ENCODE measurements at places on chromosomes 6 and 20.

- DNase-seq = no peak
These were observed 59.1 kb downstream of the FOXA2 start for GRCh38 chr20:22525069-22525820.

DNA sequence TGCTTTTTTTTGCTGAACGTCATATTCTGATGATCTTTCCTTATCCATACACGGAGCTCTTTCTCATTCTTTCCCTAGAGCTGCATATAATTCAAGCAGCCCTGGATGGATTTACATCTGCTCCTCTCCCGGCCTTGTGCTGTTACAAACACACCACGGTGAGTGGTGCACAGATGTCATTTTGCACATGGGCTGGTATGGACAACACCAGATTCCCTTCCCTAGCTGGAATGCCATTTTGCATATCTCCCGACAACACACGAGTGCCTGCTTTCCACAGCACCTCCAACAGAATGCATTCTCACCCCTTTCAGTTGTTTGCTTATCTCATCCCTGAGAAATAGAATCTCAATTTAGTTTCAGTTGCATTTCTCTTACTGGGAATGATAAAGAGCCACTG is 69.5 kb upstream of the AFDN start:
- DNase-seq = no peak

- no peak for DNase-seq
These were observed 29.2 kb downstream of the RNF144B start for GRCh38 chr6:18416341-18416679.

DNA sequence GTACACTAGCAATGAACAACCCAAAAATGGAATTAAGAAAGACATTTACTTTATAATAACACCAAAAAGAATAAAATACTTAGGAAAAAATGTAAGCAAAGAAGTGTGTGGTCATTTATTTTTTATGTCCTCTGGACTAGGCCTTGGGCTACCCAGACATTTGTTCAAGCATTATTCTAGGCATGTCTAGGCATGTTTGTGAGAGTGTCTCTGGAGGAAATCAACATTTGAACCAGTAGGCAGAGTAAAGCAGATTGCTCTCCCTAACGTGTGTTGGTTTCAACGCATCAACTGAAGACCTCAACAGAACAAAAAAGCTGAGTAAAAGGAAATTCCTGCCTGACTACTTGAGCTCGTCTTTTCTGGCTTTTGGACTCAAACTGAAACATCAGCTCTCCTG is 84.5 kb downstream of the ANKEF1 start:
- no peak for DNase-seq

GRCh38 chr6:3137057-3137777 is 18.7 kb downstream of the BPHL start:
- no peak for DNase-seq

DNA sequence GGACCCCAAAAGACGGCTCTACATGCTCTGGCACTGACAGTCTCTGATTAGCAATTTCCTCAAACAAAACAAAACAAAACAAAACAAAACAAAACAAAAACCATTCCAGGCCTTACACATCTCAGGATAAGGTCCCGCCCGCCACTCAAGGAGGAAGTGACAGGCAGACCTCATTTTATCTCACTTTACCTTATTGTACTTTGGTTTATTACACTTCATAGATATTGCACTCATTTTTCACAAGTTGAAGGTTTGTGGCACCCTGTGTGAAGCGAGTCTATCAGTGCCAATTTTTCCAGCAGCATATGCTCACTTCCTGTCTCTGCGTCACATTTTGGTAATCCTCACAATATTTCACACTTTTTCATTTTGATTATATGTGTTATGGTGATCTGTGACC is 15.2 kb downstream of the ZBP1 start:
- no peak for DNase-seq

- DNase-seq = no peak
These were observed 58.7 kb downstream of the GCNT2 start for GRCh38 chr6:10579803-10580202.

DNA sequence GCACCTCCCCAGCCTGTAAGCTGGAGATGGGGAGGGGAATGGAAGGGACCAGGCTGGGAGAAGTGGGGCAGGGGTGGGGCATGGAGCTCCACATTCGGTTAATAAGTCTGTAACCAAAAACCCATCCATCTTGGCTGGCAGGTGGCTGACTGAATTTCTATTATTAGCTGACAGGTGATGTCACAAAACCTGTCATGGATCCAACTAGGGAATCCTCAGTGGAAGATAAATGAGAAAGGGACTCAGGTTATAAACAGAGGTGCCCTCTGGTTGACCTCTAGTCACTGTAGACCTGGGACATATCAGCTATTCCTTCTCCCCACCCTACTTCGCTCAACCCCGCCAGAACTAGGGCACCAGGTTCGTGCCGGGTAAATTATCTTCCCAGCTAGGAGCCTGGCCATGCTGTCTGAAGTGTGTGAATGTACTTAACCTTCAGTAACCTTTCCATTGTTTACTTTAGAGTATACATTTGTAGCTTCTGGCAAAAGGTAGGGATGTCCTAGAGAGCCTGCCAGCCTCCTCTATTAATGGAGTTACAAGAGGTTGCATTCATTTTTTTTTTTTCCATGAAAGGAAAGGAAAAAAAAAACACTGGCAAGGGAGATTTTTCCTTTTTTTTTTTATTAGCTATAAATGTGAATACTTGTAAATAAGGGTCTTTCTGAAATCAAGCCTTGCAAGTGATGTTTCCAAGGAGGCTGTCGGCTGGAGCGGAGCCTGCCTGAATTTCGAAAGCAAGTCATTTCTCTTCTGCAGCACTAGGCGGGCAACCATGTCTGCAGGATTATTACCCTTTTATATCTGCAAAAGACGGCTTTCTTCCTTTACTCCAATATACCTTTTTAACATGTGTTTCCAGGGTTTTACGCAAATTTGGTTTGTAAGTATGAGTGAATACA is 135.9 kb downstream of the TMEM242 start:
- no peak for DNase-seq

DNA sequence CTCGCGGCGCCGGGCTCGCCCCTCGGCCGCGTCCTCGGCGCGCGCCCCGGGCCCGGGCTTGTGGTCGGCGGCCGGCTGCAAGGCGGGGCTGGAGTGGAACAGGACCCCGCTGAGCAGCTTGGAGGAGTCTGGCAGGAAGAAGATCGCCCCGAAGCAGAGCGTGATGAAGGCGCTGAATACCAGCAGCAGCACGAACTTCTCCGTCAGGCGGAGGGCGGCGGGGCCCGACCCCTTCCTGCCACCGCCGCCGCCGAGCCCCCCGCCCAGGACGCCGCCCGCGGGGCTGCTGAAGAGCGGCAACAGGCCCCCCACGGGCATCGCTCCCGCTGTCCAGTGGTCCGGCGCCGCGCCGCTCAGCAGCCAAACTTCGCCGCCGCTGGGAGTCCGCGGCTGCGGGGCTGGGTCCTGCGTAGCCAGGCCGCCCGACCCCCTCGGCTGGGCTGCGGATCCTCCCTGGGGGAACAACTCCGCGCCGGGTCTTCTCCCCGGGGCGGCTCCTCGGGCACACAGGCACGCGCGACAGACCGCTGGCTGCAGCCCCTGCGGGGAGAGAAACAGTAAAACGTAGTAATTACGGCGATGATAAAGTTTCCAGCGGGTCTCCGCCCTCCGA is 707 bp downstream of the MAN1A1 start:
- no peak for DNase-seq

DNA sequence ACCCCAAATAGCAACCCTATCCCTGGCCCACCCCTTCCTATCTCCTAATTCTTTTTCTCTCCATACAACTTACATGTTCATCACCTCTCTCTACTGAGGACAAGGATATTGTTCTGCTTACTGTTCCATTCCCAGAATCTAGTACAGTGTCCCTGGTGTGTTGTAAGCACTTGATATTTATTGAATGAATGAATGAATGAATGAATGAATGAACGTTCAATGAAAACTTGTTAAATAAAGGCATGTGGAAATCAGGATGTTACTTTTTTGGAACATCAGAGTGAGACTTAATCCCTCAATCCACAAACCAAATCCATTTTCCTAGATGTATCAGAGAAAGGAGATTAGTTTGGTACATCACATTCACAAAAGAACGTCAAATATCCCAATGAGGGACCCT is 6.8 kb upstream of the JPH2 start:
- DNase-seq = no peak

DNA sequence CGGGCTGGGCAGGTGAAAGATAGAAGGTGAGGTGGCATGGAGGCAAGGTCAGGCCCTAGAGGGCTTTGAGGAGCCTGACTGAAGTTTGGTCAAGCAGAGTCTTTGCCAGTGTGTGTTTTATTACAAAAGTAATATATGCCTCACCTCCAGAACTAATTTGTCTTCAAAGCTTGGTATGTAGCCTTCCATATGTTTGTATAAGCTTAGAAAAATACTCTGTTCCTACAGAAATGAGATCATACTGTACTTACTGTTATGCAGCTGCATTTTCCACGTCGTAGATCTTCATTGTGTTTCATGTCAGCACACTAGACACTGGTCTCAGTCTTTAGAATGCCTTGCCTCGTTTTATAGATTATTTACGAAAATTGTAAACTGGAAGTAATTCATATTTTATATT is 61.8 kb downstream of the ANKS1A start:
- no peak for DNase-seq

- no peak for DNase-seq
These were observed 113.1 kb upstream of the MTHFD1L start for GRCh38 chr6:150752409-150752808.

DNA sequence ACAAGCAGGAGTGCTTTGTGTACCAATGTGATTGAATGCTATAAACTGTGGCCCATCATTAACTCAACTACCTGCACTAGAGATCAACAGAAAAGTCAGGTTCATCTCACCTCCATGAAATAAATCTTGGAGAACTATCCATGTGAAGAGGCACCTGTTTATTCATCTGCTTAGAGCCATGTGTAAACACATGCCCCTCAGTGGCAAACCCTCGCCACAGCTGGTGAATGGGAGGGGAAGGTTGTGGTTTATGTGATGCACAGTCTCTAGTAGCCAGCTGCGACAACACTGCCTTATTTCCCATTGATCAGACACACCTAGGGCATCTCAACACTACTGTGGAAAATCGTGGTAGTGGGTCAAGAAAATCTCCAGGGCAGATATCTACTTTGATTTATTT is 640.2 kb downstream of the PTPRT start:
- no peak for DNase-seq
